ENCODE measurements at places on chromosomes 3 and 15.
A peak's percentile ranks its signal among the peaks of the same experiment; 100 is the strongest.

DNA sequence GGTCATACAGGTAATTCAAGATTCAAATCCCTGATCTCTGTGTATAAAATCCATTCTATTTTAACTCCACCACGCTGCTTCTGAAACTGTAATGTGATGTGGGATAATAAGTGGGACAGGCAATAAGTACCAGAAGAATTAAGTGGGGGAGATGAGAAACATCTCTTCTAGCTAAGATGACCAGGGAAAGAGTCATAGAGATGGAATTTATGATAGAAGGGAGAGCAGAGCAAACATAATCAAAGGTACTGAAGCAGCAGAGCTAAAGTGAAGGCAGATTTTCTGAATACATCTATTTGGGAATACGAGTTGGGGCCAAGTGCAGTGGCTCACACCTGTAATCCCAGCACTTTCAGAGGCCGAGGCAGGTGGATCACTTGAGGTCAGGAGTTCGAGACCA, 4.9 kb downstream of the MRPL47 start:
- no peak for DNase-seq

GRCh38 chr3:60613769-60614303, 637.4 kb downstream of the FHIT start:
- DNase-seq: no peak

- DNase-seq: no peak
These were observed 394.6 kb downstream of the ZNF385D start for GRCh38 chr3:21356402-21356801.

GRCh38 chr3:143064777-143065176, 54.8 kb upstream of the CHST2 start:
- DNase-seq: no peak

DNA sequence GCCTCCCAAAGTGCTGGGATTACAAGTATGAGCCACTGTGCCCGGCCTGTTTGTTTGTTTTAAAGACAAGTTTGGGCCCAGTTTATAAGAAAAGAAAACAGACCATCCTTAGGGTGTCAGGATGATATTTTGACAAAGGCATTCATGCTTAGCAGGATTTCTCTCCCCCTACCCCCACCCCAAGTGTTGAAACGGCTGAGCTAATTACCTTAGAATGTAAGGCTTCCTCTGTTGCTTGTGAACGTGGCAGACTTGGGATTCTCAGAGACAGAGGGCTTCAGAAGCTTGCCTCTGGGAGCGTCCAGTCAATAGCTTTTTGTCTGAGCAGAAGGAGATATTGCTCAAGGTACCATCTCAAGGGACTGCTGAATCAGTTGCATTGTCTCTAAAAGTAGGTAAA, 24.0 kb downstream of the FLNB start:
- DNase-seq: no peak

- DNase-seq: no peak
These were observed 233.5 kb upstream of the ATP10A start for GRCh38 chr15:26096581-26096980.

DNA sequence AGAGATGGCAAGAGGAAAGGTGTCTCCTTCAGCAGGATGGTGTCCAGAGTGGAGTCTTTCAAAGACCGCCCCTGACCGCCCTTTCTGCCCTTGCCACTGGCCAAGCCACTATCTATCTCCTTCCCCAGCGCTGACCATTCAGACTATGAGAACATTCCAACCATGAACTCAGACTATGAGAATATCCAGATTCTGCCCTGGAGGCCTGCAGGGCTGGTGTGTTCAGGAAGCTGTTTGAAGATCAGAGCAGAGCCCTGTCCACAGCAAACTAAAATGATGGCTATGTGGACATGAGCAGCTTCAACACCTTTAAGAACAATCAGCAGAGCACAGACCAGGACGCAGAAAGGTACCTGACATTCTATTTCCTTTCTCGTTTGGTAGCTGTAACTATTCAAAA, 57.3 kb upstream of the WNT7A start:
- no peak for DNase-seq

DNA sequence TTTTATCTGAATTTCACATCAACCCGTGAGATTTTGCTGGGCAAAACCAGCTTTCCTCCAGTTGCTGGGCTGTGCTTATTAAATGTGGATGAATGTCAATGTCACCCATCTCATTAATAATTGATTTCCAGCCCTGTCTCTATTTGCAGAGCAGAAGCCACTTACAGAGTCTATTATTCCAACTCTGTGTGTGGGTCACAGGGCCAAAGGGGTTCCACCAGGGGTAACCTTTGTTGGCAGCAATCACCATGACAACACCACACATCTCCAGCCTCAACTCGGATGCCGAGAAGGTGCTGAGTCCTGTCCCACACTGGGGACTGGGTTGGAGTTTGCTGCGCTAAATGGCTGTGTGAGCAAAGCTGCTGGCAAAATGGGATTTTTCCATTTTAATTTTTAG, 51.1 kb upstream of the WNT5A start:
- DNase-seq: no peak

- DNase-seq: no peak
These were observed 32.5 kb upstream of the AP3B2 start for GRCh38 chr15:82742134-82742533.

DNA sequence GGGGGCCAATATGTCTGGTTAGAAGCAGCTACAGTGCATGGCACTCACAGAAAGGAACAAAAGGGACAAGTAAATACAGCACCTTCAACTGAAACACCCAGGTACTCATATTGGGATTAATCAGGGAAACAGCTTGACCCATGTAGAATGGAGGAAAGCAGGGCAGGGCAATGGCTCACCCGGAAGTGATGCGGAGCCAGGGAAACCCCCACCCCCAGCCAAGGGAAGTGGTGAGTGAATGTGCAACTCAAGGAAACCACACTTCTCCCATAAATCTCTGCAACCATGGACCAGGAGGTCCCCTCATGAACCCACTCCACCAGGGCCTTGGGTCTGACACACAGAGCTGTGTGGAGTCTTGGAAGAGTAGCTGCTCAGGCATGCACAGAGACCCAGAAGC, 117.1 kb downstream of the MTHFS start:
- DNase-seq: no peak

DNA sequence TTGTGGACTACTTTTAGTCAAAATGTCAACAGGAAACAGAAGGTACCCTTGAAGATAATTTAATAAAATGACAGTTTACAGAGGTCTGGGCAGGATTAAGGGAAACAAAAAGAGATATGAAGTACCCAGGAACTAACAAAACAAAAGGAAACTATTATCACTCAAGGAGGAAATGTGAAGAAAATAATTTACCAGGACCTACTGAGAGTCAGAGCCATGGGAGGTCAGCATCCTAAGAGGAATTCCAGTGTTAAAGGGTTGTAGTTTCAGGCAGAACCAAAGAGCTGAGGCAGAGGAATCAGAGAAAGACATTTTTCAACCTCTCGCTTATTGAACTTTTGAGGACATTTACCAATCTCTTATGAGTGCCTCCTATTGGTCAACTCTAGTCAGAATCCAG, 408.9 kb upstream of the CBLB start:
- no peak for DNase-seq

- DNase-seq: no peak
These were observed 35.6 kb downstream of the ALCAM start for GRCh38 chr3:105402287-105402801.

DNA sequence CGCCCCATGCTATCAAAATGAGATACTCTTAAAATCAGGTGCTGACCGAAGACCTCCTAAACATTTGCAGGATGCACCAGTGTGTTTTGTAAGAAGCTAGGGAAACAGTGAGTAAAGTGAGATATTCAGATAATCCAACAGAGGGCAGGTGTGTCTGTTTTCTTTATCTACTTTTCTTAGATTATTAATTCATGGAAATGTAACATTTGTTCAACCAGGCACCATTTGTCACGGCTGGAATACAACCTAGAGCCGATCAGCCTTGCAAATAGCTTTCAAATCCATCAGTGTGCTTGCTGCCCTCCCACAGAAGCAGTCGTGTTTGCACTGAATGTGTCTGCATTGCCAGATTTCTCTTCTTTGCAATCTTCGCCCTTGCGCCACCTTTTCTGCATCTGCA, 201.9 kb upstream of the CHRM5 start:
- no peak for DNase-seq

- DNase-seq: peak; percentile 26
These were observed 28.8 kb upstream of the HES1 start for GRCh38 chr3:194107107-194107506.

DNA sequence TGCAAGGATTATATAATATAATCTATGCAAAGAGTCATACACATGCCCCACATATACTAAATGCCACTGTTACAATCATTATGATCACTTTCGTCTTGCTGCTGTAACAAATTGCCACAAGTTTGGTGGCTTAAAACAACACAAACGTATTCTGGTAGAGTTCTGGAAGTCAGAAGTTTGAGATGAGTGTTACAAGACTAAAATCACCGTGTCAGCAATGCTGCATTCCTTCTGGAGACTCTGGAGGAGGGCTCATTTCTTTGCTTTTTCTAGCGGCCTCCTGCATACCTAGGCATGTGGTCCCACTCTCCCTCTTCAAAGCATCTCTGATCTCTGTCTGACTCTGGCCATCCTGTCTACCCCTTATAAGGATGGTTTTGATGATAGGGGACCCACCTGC, 1.4 kb upstream of the CCDC174 start:
- DNase-seq: no peak

DNA sequence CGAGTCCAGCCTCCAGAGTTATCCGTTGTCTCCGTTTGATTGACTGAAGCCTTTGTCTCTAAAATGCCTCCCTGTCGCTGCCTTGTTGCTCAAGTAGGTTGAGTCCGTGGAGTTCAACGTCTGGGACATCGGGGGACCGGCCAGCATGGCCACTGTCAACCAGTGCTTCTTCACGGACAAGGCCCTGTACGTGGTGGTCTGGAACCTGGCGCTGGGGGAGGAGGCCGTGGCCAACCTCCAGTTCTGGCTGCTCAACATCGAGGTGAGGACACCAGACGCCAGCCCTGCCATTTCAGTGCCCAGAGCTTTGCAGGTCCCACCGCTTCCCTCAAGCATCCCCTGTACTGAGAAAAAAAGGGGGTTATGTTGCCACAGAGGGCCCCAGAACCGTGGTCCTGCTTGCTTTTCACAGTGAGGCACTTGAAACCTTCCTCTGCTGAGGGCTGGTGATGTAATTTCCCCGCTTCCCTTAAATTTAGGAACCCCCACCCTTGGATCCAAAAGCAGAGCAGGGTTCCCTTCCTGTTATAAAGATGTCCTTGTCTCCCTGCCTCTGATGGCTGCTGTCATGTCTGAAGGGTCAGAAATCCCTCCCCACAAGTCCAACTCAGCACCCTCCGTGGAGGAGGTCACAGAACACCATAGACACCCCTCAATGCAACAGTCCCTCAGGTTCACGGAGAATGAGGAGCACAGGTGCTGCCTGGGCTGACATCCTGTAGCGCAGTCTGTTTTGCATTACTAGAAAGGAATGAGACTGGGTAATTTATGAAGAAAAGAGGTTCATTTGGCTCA, 105.7 kb downstream of the LRRK1 start:
- no peak for DNase-seq

GRCh38 chr15:66767240-66767659, 65.2 kb downstream of the SMAD6 start:
- DNase-seq: no peak

DNA sequence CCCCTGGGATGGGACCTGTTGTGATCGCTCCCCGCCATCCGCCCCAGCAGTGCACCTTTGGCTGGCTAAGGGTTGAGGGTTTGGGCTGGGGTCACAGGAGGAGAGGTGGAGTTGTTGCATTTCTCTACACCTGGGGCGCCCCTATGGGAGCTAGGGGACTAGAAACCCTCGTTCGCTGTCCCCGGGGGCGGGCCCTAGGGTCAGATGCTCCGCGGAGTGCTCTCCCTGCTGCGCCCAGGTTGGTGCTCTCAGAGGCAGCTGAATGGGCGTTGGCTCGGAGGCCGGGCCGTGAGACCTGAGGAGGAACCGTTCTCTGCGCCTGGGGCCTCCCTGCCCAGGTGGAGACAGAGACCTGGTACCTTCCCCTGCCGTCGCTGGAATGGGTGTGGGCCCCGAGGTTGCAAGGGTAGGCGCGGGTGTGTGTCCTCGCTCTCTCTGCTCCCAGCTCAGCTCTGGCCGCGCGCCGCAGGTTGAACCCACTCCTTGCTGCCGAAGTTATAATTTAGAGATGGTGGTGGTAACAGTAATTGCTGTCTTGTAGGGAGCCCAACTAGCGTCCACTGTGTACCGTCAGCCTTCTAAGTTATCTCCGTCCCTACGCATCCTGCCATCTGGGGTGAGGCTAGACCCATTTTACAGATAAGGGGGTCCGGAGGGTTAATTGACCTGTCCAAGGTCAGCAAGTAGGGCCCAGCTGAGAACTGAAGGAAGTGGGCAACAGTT, 965 bp downstream of the FLNB start:
- DNase-seq: peak; percentile 48

- DNase-seq: no peak
These were observed 17.9 kb downstream of the CRYGS start for GRCh38 chr3:186526256-186526606.

- DNase-seq: no peak
These were observed 82.8 kb downstream of the DHX36 start for GRCh38 chr3:154241496-154241895.

DNA sequence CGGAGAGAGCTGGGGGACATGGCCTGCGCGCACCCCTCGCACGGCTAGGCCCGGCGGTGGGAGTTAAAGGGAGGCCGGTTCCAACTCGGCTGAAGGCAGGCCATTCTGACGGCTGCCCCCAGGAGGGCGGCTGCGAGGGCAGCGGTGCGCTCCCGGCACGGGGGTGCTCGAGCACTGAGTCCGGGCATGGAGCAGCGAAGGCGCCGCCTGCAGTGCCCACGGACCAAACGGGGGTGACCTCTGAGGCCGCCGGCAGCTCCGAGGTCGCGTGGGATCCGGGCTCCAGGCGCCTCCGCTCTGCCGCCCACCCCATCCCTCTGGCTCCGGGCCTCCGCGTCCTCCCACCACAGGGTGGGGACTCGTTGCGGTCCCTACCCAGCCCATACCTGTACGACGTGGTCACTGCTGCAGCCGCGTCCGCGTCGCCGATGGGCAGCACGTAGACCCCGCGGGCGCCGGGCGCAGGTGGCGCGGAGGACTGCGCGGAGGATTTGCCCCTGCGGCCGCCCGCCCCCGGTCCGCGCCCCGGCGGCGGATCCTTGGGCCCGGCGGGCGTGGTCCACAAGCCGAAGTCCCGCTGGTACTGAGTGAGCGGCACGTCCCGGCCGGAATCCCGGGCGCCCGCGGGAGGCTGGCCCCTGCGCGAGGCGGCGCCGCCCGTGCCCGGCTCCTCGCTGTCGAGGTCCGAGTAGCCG, 469 bp downstream of the MAP6D1 start:
- peak; percentile 22 for DNase-seq

DNA sequence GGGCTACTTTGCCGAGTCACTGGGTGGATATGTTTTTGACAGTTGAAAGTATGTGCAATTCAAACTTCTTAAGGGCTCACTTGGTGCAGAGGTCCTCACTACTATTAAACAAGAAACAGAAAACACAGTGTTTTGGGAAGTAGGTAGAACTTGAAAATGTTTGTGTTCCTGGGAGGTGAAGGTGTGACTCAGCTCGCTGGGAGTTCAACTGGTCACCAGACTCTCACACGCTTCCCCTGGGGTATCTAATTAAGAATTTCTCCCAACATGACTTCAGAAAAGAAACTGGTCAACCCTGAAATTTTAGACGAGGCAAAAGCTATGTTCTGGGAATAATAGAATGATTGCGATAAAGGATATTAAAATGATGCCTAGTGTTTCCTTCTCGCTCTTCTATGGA, 1039.8 kb upstream of the SEMA6D start:
- DNase-seq: no peak

All from activated naive CD4-positive, alpha-beta T cell treated with anti-CD3 and anti-CD28 coated beads, Interleukin-2, amount 50 U/mL, for 16 hours (primary cell).